GM20000 (cell line): ENCODE measurements at places on chromosomes 11 and 22.

GRCh38 chr22:43126501-43127165 lies 16.1 kb downstream of the BIK start:
- no peak for DNase-seq

- DNase-seq = no peak
These were observed at the start of gene TMPRSS6 for GRCh38 chr22:37109242-37109917. TMPRSS6 (minus strand) TSS chr22:37109713; CDS start chr22:37103417, 6,296 bp downstream.

DNA sequence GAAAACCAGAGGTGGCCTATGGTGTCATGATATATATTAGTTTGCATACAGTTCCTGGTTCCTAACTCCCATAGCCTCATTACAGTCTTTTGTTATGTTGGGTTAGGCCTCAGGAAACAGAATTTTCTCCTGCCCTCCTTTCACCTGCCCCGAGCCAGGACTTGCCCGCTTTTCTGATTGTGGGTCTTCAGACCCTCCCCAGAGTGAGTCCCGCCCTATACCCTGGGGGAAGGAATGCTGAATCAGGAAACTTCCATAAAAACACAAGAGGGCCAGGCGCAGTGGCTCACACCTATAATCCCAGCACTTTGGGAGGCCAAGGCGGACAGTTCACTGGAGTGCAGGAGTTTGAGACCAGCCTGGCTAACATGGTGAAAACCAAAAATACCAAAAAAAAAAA lies 70.9 kb downstream of the SLC35F2 start:
- no peak for DNase-seq

- DNase-seq = no peak
These were observed 68.7 kb downstream of the ETS1 start for GRCh38 chr11:128518493-128519207.

DNA sequence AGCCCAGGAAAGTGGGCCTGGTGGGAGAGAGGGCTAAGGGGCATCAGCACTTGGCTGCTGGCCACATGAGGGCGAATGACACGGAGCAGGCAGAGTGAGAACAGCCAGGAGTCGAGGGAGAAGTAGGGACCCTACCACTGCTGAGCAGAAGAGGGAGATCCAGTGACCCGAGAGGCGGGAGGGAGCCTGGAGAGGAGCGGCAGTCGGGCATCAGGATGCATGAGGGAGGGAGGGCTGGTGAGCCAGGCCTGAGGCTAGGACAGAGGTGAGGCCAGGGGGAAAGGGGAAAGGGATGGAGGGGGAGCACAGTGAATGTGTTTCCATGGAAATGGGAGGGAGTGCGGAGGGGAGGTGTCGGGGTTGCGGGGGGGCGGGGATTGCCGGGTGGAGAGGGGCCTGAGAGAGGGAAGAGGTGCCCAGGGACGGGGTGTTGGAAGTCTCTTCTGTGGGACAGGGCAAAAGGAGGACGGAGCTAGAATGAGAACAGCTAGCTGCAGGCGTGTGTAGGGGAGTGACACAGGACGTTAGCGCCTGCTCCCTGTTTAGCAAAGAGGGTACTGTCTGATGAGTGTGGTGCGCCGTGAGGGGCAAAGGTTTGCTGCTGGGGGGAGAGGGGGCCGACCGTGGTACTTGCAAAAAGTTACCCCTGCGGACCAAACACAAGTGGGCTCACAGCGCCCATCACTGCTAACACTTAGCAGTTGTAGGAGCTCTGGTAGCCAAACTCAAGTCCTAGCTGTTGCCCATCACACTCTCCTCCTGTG lies 37.1 kb upstream of the WNT11 start:
- no peak for DNase-seq

DNA sequence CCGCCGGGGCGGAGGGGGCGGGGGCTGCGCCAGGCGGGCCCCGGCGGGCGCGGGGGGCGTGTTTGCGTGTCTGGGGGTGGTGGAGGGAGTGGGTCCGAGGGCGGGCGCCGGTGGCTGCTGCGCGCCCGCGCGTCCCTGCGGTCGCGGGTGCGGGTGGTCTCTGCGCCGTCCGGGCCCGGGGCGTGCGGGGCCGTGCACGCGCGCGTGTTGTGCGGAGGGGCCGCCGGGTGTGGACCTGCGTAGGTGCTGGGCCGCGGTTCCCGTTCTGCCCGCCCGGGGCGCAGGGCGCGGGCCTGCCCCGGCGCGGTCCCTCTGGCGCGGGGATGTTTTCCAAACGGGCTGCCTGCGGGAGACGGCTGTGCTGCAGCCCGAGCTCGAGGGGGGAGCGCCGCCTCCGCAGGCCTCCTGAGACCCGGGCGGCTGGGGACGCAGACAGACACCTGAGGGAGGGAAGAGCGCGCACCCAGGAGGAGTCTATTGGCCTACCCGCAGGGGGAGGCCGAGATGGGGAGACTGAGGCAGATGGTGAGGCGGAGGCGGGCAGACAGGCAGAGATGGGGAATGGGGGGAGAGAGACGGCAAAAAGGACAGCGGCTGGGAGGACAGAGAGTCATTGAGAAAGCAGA lies 442 bp downstream of the PELI3 start:
- DNase-seq = peak; percentile 73

DNA sequence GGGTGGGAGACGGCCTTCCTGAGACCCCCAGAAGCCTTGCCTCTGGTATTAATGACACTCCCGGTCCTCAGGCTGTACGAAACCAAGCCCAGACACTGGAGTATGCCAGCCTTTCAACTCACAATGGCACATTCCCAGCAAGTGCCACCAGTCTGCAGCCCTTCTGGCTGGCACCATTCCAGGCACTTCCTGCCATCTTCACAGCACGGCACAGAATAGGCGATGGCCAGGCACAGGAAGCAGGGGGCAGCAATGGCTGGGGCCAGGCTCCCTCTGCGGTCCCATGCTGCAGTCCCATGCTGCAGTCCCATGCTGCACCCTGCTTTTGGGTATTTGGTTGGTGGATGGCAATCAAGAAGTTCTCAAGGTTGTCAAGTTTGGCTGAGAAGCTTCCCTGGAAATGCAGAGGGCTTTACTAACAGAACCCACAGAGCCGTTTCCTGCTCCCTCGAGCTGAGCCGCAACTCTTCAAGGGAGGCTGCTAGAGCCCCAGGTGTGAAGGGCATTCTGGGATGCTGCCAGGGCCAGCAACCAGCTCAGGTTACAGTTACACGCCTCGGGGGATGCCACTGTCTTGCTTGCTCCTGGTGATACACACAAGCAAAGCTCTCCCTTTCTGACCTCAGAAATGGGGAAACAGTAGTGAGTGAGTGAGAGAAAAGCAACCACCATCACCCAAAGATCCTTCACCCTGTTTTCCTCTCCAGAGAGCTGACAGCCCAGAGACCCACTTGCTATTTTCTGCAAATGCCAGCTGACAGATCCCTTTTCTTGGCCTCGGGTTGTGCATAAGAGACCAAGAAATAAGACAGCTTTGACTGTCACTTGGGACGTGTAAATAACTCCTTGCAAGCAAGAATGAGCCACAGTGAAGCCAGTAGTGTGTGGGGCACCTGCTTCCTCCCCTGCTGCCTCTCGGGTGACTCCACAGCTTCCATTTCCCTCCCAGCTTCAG lies 23.9 kb downstream of the LRFN4 start:
- DNase-seq = no peak

GRCh38 chr11:125923633-125924032 lies 19.3 kb downstream of the DDX25 start:
- no peak for DNase-seq

DNA sequence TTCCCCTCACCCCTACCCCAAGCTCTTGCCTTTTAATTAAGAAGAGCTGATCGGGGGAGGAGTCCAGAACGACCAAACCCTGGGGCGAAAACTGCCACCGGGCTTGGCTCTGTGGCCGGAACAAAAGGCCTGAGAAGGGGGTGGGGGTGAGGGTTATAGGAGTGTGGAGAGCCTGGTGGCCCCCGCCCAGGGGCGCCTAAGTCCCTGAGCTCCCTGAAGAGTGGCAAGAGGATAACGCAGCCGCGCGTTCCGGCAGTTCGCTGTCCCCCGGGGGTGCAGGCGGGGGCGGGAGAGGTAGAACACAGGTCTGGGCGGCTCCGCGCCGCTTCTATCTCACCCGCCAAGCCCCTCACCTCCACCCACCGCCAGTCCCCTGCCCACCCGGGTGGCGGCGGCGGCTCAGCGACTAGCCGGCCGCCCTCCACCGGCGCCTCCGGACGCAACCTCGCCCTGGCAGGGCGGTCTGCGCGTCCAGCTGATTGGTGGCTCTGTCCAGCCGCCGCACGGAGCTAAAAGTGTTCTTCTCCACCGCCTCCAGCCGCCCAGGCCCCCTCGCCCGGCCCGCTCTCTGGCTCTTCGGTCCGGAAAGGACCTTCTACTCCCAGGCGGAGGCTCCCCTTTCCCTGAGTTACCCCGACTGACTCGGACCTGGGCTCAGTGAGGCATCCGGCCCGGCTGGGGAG lies 18.7 kb upstream of the BDNF start:
- DNase-seq = no peak

- peak; percentile 47 for DNase-seq
These were observed 1.1 kb upstream of the RAC2 start for GRCh38 chr22:37244922-37245722.

DNA sequence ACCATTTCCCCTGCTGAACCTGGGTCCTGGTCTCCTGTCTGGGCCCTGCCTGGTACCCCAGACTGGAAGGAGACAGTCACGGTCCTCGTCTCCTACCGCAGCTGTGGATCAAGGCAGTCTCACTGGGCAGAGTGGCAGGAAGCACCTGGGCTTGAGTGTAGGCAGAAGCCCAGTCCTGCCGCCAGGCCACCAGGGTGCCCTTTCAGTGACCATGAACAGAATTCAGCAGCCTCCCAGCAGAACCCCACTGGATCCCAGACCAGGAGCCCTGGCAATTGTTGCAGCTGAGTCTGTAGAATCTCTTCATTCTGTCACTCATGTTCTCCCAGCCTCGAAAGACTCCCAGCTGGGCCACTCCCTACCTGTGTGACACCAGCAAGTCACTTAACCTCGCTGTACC lies 25.5 kb upstream of the CREB3L1 start:
- DNase-seq = no peak

GRCh38 chr11:87437844-87438223 lies 400.1 kb downstream of the TMEM135 start:
- no peak for DNase-seq

DNA sequence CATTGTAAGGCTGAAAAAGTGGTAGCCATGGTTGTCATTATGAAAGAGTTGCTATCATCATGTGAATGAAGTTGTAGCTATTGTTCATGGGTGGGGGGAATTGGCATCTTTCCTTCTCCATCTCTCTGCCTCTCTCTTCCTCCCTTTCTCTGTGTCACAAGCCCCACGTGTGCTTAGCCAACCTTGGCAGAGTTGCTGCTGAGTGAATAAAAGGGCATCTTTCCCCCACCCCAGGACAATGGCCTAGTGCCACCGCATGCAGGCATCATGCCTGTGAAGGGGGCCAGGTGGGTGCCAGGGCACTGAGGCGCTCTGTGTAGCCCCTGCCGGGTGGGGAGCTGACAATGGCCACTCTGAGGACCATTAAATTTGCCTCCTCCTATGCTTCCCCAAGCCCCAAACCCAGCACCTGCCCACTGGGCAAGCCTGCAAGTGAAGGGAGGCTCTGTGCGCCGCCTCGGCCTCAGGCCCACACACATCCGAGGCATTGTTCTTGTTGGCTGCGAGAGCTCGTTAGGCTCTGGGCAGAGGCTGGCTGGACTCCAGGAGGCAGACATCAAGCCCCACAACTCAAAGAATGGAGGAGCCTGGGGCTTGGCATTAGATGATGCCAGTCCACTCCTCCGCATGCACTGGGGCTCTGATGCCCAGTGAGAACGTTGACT lies 103.9 kb downstream of the SEZ6L start:
- no peak for DNase-seq

- DNase-seq = no peak
These were observed 28.1 kb downstream of the FGF4 start for GRCh38 chr11:69746752-69747742.

DNA sequence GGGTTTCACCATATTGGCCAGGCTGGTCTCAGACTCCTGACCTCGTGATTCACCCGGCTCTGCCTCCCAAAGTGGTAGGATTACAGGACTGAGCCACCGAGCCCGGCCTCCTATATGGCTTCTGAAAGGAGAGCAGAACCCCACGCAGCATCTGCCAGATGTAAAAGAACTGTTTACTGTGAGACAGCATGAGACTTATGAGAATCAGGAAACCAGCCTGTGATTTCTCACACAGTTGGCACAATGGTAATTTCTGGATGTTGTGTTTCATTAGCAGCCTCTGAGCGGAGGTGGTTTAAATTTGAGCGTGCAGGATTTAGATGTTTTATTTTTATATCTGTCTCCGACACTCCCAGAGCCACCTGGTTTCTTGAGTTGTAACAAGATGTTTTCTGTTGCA lies 33.8 kb downstream of the CEP164 start:
- no peak for DNase-seq

GRCh38 chr11:70505761-70506657 lies 107.7 kb downstream of the CTTN start:
- no peak for DNase-seq

DNA sequence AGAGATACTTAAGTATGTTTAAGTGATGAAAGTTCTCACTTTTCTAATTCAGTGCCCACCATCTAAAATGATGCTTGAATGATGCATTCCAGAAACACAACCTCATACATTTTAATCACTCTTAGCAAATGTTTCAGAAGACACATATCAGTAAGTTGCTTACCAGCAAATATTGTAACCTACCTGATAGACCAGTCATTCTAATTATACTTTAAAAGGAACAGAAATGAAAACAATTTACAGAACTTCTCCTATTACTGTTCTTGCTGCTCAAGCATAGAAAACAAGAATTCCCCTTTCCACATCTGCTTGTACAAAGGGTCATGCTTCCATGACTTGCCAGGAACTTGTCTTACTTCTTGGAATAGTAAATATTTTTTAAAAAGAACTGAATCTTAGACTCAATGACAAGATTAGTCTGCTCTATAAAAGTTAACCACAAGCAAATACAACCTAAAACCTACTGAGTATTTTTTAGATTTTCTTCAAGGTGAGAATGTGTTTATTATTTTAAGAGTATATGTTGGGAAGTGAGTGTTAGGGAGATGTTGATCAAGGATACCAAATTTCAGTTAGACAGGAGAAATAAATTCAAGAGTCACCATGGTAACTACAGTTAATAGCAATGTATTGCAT lies 82.0 kb upstream of the SC5D start:
- no peak for DNase-seq

- DNase-seq = no peak
These were observed 64.9 kb downstream of the DEPDC5 start for GRCh38 chr22:31818481-31819392.

DNA sequence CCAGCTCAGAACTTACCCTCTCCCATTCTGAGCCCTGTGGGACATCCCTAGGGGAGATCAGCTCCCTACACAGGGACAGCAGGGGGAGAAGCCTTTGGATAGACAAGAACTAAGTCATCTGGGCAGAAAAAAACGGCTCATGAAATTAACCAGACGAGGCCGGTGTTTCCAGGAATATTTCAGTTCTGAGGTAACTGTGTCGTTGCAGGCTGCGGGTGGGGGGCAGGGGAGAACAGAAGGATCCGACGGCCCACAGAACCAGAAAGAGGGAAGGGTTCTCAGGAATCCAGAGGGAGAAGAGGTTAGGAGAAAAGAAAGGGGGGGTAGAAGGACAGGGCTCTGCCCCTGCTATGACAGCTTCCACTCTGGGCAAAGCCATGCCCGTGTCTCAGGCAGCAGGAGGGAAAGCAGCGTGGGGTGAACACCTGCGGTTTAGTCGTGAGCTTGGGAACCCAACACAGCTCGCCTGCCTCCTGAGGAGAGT lies 3.6 kb downstream of the CLCF1 start:
- no peak for DNase-seq

- peak; percentile 73 for DNase-seq
These were observed 26.2 kb downstream of the TBC1D22A start for GRCh38 chr22:46788441-46789172.

GRCh38 chr11:69409812-69410645 lies 71.4 kb upstream of the LINC01488 start:
- no peak for DNase-seq
